Cardiac muscle cell (in vitro differentiated cells and primary cell): ENCODE measurements at places on chromosomes 2 and 18. TPM values are rescaled to one million over a fixed set of nuclear protein-coding genes. Genes with fewer than 3 reads are reported as not detected.

- H3K4me3 ChIP-seq, result no peak overlapping the region
- no peaks in the 10 kb centered on the region for H3K4me1 ChIP-seq
- no peaks in the 10 kb centered on the region for H3K36me3 ChIP-seq
These were observed 15.5 kb downstream of the CYP26B1 start for GRCh38 chr2:72131916-72132841.

- H3K4me1 ChIP-seq, result no peaks in the 10 kb centered on the region
- no peaks in the 10 kb centered on the region for H3K36me3 ChIP-seq
- H3K4me3 ChIP-seq, result no peak overlapping the region
- H3K27ac ChIP-seq, result no peak overlapping the region
These were observed 1794.1 kb upstream of the LRRTM1 start for GRCh38 chr2:82098617-82099016.

DNA sequence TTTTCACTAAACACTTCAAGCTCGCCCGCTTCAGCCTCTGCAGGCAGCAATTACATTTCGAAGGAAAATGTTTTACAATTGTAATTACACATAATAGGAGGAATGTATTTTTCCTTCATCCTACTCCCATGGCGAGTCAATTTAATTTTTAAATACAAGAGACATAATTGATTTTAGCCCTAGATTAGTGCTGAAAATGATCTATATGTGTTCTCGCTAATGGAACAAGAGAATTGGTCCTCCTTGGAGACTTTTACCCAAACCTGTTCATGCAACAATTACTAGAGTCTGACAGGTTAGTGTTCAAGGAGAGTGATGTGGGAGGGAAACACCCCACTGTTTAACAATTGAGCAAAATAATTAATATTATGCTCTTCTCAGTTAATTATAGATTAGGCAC is 509.4 kb upstream of the SETBP1 start:
- H3K27ac ChIP-seq, result no peak overlapping the region
- no peaks in the 10 kb centered on the region for H3K36me3 ChIP-seq
- H3K27me3 ChIP-seq, result no peaks in the 10 kb centered on the region
- H3K4me3 ChIP-seq, result no peak overlapping the region
- no peak for DNase-seq

- no peak overlapping the region for H3K27ac ChIP-seq
- H3K27me3 ChIP-seq, result no peaks in the 10 kb centered on the region
- no peak overlapping the region for H3K4me3 ChIP-seq
- H3K36me3 ChIP-seq, result no peaks in the 10 kb centered on the region
- H3K4me1 ChIP-seq, result no peaks in the 10 kb centered on the region
These were observed 57.7 kb downstream of the TTC32 start for GRCh38 chr2:19843992-19844515.

GRCh38 chr2:64946769-64947247 is 42.4 kb upstream of the SLC1A4 start:
- no peak overlapping the region for H3K27ac ChIP-seq
- no peak overlapping the region for H3K4me3 ChIP-seq
- H3K36me3 ChIP-seq, result no peaks in the 10 kb centered on the region
- no peaks in the 10 kb centered on the region for H3K27me3 ChIP-seq

Gene MALL
- 0.21 TPM in 1 of 2 replicates, not detected in the other for total RNA-seq

Gene C2orf66
- 0.27 TPM in 1 of 2 replicates, not detected in the other for total RNA-seq
